ENCODE measurements at places on chromosomes 7 and 10. TPM values are rescaled to one million over a fixed set of nuclear protein-coding genes. Genes with fewer than 3 reads are reported as not detected.

STAMBPL1 gene
- total RNA-seq, result 23.1 TPM

SPDYE2 gene
- not detected for total RNA-seq

FAM221A gene
- 0.32 TPM for total RNA-seq

MCM10 gene
- 20.1 TPM for total RNA-seq

GDF2 gene
- not detected for total RNA-seq

FRAT1 gene
- total RNA-seq, result 1.1 TPM

BTBD16 gene
- 0.66 TPM for total RNA-seq

NPC1L1 gene
- total RNA-seq, result 0.06 TPM

IKZF5 gene
- total RNA-seq, result 5.0 TPM
